Activated CD8-positive, alpha-beta memory T cell treated with anti-CD3 and anti-CD28 coated beads, Interleukin-2, amount 50 U/mL, for 4 hours (primary cell): ENCODE measurements at places on chromosomes 7 and 10.
A peak's percentile ranks its signal among the peaks of the same experiment; 100 is the strongest.

GRCh38 chr7:127833641-127834040 is 181.6 kb downstream of the SND1 start:
- no peak for DNase-seq

DNA sequence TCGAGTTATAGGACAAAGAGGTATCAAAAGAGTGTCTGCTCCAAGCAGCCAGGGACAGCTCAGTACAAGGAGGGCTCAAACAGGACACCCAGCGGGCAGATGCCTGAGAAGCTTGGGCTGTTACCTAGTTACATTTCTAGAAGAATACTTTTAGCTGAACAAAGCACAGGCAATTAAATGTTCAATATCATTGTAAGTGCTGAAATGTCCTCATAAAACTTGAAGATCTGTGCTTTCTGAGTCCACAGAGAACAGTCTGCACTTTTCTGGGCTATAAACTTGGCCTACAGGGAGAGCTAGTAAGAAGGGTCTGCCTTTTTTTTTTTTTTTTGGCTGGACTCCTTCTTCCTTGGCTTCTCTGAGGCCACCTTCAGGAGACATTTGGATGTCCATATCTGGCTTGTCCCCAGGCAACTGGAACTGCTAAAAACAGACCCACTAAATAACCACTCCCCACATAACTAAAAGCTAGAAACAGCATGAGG is 123.2 kb downstream of the SLC16A9 start:
- no peak for DNase-seq

DNA sequence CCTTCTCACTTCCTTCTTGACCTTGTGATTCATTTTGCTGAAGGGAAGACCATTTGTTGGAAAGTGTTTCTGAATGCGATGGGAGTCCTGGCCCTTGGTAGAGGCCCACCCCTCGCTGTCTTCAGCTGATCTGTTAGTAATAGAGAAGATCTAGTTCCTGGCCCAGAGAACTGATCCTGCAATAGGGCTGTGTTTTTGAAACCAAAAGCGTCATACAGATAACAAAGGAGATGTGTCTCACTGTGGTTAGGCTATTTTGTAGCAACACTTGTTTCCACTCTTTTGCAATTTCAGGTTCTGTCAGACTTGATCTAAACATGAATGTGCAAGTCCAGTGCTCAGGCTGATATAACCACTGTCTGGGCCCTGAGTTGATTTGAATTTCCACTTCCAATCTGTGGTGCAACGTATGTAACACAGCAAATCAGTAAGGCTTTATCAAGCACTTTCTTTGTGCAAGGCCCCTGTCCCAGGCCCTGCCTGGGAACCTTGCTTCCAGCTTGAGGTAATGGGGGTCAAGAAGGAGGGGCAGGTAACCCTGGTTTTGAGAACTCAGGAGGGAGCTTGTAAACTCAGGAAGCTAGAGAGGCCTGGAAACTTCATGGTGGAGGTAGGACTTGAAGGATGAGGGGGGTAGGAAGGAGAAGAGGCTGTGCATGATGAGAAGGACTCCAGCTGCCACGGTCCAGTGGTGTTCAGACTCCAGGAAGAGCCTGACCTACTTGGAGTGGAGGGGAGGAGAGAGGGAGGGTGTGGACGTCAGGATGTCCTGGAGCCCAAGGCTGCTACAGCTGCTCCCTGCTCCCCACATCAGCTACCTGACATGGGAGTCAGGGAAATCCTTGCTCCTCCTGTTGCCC is 42.2 kb upstream of the SRGN start:
- DNase-seq = no peak

- DNase-seq = no peak
Observed at GRCh38 chr10:110398419-110399105, 93.8 kb upstream of the SMNDC1 start.

DNA sequence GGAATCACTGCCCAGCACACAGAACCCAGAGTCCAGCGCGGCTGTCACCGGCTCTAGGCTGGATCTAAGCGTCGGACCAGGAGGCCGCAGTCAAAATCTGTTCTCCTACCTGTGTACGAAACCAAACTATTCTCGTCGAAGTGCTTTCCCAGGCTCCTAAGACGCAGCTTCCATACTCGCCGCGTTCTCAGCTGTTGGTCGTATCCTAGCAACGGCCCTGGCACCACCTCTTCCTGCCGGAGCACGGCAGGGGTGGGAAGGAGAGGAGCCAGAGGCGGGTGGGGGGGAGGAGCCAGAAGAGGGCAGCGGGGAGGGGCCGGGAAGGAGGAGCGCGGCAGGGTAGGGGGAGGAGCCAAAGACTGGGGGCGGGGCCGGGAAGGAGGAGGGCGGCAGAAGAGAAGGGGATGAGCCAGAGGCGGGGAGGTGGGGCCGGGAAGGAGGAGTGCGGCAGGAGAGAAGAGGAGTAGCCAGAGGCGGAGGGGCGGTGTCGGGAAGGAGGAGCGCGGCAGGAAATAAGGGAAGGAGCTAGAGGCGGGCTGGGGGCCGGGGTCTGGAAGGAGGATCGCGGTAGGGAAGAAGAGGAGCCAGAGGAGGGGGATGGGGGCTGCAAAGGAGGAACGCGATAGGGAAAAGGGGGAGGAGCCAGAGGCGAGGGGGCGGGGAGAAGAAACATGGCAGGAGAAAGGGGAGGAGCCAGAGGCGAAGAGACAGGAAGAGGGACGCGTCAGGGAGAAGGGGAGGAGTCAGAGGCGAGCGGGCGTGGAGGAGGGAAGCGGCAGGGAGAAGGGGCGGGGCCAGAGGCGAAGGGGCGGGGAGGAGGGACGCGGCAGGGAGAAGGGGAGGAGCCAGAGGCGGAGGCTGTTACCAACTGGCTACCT is at the start of gene IQUB:
Gene IQUB (minus strand): TSS at position 213 of the 878 bp plus-strand sequence. CDS start 22,255 bp downstream, outside the sequence.
- DNase-seq = peak; percentile 95

DNA sequence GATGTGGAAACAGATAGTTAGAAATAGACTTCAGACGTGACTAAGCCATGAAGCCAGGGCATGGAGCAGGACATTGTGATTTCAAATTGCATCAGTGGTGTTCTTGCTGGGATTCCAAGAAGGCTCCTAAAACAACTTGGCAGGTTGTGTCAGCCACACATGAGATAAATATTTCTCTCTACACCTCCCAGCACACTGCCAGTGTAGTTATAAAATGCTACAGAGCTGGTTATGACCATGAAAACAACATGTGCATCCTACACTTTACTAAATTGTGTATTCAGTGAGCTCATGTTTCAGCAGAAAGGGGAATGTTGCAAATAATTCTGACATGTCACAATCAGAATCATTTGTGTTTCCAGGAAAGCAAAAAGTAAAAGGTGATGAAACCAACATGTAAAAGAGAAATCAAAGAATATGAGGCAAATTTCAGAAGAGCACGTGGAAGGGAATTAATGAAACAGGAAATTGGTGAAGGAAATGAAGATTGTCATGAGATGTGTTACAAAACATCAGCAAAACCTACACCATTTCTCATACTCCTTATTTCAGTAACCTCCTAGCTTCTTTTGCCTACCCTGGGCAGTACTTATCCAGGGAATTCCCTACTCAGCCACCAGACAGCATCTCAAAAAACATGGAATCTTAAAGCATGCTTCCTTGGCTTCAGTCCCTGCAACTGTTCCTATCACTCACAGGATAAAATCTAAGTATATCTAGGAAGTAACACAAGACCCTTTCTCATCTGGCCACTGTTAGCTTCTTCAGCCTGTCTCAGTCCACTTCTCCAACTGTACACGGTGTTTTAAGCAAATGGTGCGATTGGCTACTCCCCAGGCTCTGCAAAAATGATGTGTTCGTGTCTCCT is 5.8 kb upstream of the CYP3A7 start:
- no peak for DNase-seq

GRCh38 chr10:49207936-49208487 is 19.8 kb upstream of the TMEM273 start:
- no peak for DNase-seq

DNA sequence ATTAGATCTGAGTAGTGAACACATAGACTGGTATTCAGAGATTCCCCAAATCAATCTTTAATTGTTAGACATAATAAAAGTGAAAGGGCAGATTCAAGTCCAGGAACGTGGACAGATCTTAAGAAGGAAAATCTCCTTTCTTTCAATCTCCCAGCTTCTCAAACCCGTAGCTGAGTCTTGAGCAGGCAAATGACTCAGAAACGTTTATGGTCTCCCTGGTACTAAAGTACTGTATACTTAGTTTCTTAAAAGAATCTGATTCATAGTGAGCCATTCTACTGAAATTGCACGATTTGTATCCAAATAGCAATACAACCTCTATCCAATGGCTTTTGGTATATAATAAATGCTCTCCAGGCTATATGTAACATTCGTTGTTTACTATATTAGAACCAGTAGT is 140.4 kb upstream of the RHEB start:
- DNase-seq = no peak

DNA sequence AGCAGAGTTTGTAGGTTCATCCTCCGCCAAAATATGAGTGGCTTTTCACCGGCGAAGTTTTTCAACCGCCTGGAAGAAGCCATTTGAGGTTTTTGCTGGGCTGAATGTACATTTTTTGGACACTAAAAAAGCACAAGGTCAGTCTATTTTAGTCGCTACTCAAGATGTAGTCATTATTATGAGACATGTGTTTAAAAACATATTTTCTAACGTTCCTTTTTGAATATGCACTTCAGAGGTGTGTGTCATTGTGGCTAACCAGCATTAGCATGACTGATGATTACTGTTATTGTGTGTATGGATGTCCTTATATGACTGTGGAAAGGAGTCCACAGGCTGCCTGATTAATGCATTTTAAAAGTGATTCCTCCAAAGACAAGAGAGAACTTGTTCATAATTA is 605.4 kb downstream of the INHBA start:
- DNase-seq = no peak

- no peak for DNase-seq
Observed at GRCh38 chr10:133592716-133593115, 27.3 kb upstream of the SYCE1 start.

GRCh38 chr7:86848226-86848625 is 204.5 kb downstream of the GRM3 start:
- DNase-seq = no peak

DNA sequence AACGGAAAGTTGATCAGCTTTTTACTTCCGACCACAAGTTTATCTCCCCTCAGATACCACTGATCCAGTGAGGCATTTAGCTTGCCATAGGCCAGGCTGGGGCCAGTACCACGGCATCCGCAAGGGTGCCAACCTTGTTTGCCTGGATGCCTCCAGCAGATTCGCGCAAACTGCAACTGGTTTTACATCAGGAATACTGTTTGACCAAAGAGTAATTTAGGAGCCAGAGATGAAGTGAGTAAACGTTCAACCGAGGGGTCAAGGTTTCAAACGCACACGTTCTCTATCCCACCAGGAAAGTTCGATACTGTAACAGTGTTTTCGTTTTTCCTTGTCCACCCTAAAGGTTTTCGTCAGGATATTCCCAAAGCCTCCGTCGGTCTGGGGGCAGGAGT is 266 bp upstream of the MDFIC start:
- peak; percentile 27 for DNase-seq

- no peak for DNase-seq
Observed at GRCh38 chr7:37287131-37287855, 161.4 kb downstream of the ELMO1 start.
